ENCODE measurements at places on chromosomes 13 and 19. TPM values are rescaled to one million over a fixed set of nuclear protein-coding genes. Genes with fewer than 3 reads are reported as not detected.

DNA sequence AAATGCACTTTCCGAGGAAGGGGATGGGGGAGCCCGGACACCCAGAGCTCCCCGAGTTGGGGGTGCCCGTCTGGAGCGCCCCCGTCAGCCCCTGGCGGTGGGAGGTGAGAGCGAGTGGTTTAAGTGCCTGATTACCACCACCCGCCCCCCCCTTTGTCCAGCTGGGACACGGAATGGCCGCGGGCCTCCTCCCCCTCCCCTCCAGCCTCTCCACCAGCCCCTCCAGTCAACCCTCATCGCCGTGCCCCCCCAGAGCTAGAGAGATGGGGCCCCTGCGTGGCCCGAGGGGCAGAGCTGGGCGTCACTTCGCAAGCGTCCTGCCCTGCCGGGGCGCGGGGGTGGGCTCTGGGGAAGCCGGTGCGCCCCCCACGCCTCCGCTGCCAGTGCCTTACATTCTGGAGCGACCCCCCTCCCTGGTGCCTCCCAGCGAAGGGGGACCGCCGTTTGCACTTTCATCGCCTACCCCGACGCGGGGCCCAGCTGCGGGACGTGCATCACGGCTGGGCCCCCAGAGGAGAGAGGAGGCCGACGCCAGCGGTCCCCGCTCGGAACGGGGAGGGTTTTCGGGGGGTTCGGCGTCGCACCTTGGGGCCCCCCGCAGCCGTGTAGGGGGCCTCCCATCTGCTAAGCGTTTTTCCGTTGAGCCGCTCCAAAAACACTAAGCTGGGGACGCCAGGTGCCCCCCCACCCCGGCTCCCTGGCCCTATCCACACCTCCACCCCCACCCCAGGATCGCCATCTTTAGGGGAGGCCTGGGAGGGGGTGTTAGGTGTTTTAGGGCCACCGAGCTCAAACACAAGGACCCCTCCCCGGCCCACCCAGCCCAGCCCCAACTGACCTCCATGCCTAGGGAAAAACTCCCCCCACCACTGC lies 16.4 kb downstream of the SMIM24 start:
- no peak for DNase-seq

- DNase-seq: no peak
These were observed 7.0 kb upstream of the DLEU7 start for GRCh38 chr13:50850445-50850844.

- no peak for DNase-seq
These were observed at the start of gene SHISA2 for GRCh38 chr13:26051657-26052311. TSS of gene SHISA2 (minus strand) at chr13:26052016. CDS start at chr13:26050975, 1,041 bp downstream.

RXFP2 gene
- total RNA-seq: not detected

ZFR2 gene
- not detected for total RNA-seq

RNF17 gene
- not detected for total RNA-seq

GRCh38 chr13:30737511-30738337 lies 2.4 kb downstream of the ALOX5AP start:
- DNase-seq: peak; percentile 82

- no peak for DNase-seq
These were observed 581.8 kb upstream of the SLITRK5 start for GRCh38 chr13:87089391-87089790.

- no peak for DNase-seq
These were observed 25.5 kb upstream of the ZNF562 start for GRCh38 chr19:9700229-9700981.

DNA sequence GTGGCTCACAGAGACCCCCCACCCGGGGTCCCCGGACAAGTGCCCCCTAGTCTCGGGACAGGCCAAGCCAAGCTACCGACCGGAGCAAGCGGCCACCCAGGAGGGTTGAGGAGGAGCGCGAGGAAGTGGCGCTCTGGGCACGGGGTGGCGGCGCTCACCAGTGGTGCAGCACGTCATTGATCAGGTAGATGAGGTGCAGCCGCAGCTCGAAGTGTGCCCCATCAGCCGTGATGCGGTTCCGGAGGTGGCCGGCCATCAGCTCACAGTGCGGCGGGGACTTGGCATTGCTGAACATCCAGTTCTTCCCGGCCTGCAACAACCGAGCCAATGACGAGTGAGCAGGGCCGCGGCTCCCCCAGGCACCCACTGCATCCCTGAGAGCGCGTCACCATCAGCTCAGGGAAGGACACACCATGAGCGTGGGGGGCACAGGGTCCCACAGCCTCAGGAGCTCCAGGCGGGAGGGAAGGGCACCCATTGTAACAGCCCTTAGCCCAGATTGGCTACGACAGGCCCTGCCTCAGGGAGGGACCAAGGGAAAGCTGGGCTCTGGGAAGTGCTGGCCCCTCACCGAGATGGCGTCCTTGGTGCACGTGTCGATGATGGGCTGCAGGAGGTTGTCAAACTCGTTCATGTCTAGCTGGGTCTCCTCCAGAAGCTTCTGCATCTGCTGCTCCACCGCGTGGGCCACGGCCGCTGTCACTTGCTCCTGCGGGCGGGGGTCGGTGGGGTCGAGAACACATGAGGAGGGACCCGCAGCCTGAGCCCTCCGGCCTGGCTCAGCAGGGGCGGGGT lies 9.6 kb downstream of the CHERP start:
- DNase-seq: no peak

DNA sequence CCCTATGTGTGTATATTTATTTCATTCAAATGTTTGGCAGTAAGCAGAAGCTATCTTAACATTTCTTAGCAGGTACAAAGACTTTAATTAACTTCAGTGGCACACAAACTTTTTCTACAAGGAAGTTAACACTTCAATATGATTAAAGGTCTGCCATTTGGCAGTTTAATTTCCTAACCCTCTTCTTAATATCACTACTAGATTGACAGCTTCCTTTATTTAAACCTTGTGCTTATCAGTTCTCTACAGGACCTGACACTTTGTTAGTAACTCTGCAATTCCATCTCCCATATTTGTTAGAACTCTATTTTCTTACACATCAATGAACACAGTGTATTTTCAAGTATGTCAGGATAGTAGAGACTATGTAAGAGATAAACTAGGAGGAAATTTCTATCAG lies 152.4 kb upstream of the ATXN8OS start:
- DNase-seq: no peak

- no peak for DNase-seq
These were observed 10.1 kb upstream of the CD22 start for GRCh38 chr19:35318679-35319448.

CYP2S1 gene
- total RNA-seq: not detected

GRCh38 chr19:14012378-14012915 lies 6.3 kb upstream of the RFX1 start:
- no peak for DNase-seq

GRCh38 chr13:66314911-66315310 lies 915.2 kb downstream of the PCDH9 start:
- DNase-seq: no peak

FGF21 gene
- not detected for total RNA-seq

DNA sequence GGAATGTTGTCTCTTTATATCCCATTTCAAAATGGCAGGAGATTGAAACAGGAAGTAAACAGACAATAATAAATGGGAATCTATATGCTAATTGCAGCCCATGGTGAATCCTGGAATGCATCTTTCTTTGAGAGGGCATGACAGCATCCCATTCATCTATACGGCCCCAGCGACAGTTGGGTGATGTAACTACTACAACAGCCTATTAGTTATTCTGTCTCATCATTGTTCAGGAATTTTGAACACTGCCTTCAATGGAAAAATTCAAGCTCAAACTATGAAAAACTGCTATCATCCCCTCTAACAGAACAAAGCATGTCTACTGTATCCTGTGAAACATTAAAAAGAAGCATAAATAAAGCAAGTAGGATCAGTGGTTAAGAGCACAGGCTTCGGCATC lies 262.1 kb downstream of the DCT start:
- DNase-seq: no peak

TNFSF9 gene
- 14.5 TPM for total RNA-seq

DNA sequence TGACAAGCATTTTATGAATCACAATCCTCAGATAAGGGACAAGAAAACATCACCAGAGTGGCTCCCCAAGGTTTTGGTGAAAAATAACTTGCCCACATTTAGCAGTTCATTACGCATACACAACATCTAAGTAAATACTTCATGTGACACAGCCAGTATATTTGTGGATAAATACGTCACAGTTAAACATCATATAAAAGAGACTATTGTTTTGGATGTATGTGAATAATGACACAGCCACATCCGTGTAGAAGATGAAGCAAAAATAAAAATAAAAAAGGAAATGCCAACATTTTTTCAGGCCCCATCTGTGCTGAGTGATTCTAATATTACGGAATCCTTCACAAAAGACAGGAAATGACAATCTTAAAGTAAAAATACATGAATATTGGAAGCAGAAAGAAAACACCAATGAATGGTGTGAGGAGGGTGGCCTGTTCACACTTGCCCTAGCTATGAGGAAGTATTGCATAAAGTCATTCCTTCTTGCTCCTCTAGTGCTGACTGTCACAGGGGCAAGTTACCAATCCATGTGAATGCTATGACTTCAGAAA lies 457.1 kb downstream of the KLF12 start:
- DNase-seq: no peak

GRCh38 chr13:77325371-77325980 lies 1.4 kb downstream of the MYCBP2 start:
- peak; percentile 62 for DNase-seq

CXCL17 gene
- total RNA-seq: not detected

CEACAM21 gene
- not detected for total RNA-seq

DNA sequence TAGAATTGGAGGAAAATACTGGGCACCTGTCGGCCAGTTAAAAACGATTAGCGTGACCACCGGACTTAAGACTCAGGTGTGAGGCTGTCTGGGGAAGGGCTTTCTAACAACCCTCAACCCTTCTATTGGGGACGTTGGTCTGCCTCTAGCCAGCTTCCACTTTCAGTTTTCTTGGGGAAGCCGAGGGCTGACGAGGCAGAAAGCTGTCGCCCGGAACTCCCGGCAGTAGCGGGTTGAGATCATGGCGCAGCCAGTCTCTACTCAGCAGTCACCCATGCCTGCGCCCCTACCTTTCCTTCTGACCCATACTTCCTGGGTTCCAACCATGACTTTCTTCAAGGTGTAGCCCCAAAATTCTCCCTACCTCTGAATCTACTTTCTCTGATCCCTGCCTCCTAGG lies 1424.1 kb downstream of the SLITRK1 start:
- DNase-seq: no peak

- DNase-seq: no peak
These were observed 352.6 kb downstream of the ENOX1 start for GRCh38 chr13:43434191-43434590.

GRCh38 chr13:40094056-40094455 lies 438.6 kb downstream of the COG6 start:
- DNase-seq: no peak

GRCh38 chr13:73060251-73061160 lies 1.7 kb downstream of the KLF5 start:
- DNase-seq: no peak

DNA sequence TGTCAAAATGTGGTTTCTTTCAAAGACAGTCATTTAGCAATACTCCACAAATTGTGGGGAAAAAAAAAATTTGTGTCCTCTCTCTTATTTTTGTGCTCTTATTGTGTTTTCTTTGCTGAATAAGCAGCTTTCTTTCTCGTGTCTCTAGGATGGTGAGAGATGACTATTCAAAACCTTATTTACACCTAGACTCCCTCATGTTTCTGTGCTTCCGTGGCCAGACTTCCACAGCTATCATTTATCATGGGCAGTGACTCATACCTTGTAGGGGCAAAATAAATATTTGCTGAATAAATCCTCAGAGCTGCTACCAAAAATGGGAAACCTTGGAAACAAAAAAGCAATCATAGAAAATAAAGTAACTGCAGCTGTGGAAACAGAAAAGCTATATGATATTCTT lies 204.9 kb upstream of the MIR17HG start:
- DNase-seq: no peak

PEAK3 gene
- not detected for total RNA-seq

Data from Karpas-422 (cell line).